ENCODE measurements at places on chromosomes 2 and 18.

- DNase-seq, result no peak
Measured at GRCh38 chr2:56898986-56899385, 715.2 kb downstream of the CCDC85A start.

GRCh38 chr18:59057969-59058368 lies 81.7 kb upstream of the SEC11C start:
- no peak for DNase-seq

DNA sequence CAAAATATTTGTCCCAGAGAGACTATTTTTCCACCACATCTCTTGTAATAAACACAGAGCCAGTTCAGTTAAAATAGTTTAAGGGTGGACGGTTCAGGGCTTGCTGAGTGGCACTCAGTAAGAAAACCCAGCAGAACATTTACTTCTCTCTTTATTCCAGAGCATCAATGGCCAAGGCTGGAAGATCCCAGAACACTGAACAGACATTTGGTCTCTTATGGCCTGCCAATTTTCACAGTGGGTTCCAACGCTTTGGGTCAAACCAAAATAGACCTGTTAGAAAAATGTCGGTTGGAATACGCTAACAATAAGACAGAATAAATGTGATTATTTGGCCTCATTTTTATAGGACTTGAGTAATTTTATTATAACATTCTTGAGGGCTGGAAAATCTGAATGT lies 580.3 kb upstream of the TMEFF2 start:
- DNase-seq, result no peak

DNA sequence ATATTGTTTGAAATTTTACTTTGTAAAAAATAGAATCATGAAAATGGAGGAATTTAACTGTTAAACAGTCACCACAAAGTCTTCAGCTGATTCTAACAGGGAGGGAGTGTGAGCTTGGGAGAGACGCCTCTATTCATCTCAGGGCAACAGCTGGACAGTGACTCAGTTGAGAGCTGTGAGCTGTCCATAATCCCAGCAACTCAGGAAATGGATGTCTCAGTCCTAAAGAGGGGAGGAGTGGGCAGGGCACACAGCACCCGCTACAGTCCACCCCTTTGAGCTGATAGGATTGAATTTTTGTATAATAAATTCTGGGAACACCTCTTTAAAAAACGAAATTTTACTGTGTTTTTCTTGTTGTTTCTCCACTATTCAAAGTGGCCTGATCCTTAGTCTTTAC lies 255.1 kb upstream of the THUMPD2 start:
- no peak for DNase-seq

GRCh38 chr18:40980171-40980570 lies 974.9 kb upstream of the PIK3C3 start:
- no peak for DNase-seq

DNA sequence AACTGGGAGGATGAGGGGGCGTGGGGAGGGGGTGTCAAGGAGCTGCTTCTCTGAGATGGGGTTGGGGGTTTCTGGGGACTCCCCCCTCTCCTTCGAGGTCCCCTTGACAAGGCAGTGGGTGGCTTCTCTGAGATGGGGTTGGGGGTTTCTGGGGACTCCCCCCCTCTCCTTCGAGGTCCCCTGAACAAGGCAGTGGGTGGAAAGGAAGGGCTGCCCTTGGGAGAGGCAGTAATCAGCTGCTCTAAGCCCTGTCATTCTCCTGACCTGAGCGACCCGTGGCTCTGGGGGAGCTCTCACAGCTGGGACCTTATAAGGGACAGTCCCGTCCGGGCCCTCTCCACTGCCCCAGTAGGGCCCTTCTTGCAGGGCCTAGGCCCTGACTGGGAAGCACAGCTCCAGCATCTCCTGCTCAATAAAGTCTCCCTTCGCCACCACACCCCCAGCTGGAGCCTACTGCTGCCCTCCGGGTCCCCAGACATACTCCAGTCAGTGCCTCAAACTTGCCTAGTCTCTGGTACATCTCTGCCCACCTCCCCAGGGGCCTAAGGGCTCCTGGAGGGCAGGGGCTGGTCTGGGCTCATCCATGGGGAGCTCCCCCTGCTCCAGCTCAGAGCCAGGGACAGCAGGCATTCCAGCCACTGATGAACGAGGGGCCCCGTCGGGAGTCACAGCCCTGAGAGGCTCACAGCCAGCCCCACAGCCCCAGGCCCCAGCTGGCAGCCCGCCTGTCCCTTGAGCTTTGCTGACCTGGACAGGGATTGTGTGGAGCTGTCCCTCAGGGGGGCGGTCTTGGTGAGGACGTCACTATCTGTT lies 2.8 kb downstream of the GAREM2 start:
- DNase-seq, result no peak

DNA sequence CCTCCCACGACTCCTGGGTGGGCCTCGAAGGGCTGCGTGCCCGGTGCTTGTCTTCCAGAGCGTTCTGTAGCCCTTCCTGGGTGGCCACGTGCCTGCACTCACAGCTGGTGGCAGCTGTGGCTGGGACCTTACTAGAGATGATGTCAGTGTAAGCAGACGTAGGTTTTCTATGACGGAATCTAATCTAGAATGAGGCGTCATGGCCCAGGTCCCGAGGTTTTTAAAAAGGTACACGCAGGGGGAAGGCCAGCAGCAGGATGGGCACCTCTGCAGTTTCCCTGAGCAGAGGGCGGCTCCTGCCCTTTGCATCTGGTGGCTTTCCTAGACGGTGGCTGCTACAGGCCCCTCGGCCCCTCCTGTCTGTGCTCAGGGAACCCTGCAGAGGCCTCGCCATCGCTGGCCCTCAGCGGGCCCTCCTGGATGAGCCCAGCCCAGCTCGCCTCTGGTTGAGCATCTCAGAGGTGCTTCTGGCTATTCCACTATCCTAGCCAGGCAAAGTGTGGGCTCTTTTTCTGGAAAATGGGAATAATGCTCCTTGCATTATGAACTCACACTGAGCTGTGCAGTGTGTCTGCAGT lies 49.6 kb upstream of the PXDN start:
- no peak for DNase-seq

- DNase-seq, result no peak
Measured at GRCh38 chr2:16226943-16227664, 286.8 kb downstream of the MYCN start.

GRCh38 chr2:8615576-8616281 lies 66.1 kb upstream of the ID2 start:
- DNase-seq, result no peak

DNA sequence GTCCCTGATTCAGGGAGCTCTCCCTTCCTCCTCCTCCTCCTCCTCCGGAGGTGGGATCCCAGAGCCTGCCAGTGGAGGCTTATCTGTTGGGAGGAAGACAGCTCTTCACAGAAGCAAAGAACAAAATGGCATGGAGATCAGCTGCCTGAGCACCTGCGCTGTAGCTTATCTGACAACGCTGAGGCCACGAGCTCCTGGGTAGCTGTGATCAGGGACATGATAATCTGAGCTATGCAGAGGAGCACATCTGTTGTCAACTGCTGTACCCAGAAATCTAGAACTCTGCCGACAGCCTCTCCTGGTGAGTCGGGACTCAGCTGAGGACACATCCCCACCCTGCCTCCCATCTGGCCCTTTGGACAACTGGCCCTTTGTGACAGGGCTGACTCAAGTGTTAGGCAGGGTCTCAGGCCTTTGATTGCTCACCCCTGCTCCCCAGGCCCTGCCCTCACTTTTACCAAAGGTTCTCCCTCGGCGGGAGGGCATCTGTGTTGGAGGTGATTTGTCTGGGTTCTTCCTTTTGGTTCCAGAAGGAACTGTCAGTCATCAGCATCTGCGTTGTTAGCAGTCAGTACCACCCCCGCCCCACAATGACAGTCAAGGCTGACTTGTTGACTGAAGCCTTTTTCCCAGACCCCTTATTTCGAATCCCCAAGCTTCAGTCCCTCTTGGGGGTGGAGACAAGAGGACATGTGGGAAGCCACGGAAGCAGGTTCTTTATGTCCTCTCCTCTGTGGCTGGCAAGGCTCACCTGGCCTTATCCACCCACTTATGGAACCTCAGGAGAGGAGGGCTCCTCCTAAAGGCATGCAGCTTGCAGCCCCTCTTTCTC lies 5.9 kb upstream of the CNNM3 start:
- no peak for DNase-seq

DNA sequence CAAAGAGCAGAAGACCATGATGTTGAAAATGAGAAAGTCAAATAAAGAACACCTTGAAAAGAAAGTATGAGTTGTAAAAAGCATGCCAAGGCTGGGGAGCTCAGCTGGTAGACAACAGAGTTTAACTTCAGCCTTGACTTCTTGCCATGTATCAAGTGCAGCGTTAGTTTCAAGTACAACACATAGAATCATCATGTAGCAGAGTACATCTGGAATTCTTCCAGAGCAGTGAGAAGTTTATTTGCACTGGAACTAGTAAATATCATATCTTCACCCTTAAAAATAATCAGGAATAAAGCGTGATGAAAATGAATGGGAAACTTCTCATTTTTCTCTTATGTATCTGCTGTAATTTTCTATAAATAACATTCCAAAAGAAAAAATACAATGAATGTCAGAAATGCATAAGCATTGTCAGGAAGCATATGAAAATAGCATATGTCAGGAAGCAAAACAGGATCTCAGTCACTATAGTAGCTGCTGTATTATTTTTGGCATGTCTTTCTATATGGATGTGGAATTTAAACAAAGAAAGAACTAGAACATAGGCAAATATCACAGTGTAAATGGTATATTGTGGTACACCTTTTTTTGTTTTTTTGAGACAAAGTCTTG lies 10.1 kb upstream of the SULT1C4 start:
- no peak for DNase-seq

- no peak for DNase-seq
Measured at GRCh38 chr2:241151934-241152660, 1.8 kb downstream of the PPP1R7 start.

GRCh38 chr18:37380546-37381110 lies 185.0 kb downstream of the CELF4 start:
- no peak for DNase-seq

- DNase-seq, result no peak
Measured at GRCh38 chr18:2963048-2963447, 49.9 kb downstream of the LPIN2 start.

DNA sequence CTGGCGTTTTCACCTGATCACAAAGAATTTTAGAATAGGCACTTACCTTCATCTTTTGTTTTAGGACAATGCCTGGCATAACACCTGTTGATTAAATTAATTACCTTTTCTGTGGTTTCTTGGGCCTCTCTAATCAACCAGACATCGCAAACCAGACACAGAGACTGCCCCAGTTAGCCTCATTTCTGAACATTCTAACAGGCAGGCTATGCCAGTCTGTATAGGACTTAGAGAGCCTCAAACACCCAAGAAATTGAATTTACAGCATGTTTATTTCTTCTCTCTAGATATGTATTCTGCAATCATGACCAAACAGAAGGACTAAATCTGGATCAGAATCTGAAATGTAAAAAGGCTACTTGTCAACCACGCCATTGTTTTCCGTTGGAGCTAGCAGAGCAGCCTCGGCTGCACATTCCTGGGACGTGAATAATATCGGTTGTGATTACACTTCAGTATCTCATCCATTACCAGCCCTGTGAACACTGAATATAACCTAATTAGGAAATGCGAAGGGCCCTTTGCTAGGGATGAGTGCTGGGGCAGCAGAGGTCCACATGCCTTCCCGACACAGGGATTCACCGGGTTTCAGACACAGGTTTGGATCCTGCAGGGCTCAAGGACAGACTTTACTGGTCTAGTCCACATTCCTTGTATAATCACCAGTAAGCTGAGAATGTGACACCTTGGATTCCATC lies 17.5 kb upstream of the CDC42EP3 start:
- no peak for DNase-seq

- no peak for DNase-seq
Measured at GRCh38 chr2:158817588-158817987, 22.5 kb downstream of the DAPL1 start.

DNA sequence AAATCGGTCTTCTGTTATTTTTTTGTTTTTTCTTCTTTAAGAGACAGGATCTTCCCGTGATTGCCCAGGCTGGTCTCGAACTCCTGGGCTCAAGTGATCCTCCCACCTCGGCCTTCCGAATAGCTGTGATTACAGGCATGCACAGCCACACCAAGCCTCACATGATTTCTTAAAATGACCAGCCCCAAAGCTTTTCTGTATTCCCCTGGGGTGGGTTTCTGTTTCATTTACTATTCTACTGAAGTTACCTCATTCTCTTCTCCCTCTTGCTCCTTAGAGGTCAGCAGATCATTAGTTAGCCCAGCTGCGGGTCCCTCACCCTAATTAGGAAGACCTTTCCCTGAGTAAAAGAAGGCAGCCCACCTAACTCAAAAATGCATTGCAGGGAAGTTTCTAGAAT lies 27.6 kb downstream of the SLC1A4 start:
- DNase-seq, result no peak

DNA sequence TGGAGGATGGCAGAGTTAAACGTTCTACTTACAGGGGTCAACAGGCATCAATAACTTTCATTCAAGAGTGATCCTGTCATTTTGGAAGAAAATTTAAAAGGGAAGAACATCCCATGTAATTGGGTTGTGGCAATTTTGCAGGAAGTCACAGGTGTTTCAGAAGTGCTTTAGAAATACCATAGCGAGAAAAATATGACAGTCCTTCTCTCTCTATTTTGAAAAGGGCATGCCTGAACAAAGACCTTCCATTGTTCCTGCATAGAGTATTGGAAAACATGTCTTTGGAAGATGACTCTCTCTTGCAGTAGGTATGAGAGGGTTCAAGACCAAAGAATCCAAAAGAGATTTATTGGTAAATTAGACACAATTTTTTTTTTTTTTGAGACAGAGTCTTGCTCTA lies 81.8 kb upstream of the SERTAD2 start:
- no peak for DNase-seq

DNA sequence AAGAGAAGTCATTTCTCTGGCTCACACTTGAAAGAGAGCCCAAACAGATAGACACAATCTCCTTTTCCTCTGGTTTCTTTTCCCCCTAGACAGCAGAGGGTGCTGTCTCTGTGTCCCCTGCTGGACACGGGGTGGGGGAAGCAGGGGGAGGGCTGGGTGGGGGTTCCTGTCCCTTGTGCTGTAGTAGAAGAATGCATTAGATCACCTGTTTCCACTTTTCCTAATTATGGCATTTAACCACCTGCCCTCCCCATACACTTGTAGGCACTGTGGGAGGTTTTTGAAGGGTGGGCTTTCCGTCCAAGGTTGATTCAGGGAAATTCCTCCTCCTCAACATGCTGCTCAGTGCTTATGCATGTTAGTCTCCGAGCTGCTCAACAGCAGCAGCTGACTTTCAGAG lies 206.2 kb upstream of the EPAS1 start:
- DNase-seq, result no peak

DNA sequence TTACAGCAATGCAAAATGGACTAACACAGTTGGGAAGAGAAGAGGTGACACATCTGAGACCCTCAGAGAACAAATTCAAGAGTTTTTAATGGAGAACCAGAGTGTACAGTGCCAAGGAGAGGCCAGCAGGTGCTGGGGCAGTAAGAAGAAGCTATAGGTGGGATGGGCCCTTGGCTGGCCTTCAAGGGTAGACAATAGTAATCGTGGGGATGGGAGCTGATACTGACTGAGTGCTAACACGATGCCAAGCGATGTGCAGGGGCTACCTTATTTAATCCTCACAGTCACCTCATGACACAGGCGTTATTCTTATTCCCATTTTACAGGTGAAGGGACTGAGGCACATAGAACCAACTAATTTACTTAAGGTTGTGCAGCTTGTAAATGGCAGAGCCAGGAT lies 131.9 kb upstream of the ID2 start:
- DNase-seq, result no peak

- no peak for DNase-seq
Measured at GRCh38 chr2:230412371-230412711, 3.7 kb upstream of the SP100 start.

- DNase-seq, result no peak
Measured at GRCh38 chr2:196136151-196136550, 35.2 kb downstream of the STK17B start.

GRCh38 chr18:79258447-79258846 lies 137.3 kb upstream of the NFATC1 start:
- no peak for DNase-seq

- DNase-seq, result no peak
Measured at GRCh38 chr18:3175195-3175758, 44.5 kb downstream of the MYOM1 start.

Data from DMS 273 treated with DMSO at 0.1 percent for 48 hours (cell line).